ENCODE measurements at places on chromosomes 6 and 20. TPM values are rescaled to one million over a fixed set of nuclear protein-coding genes. Genes with fewer than 3 reads are reported as not detected.

GRCh38 chr20:63327231-63327745 lies 33.9 kb downstream of the CHRNA4 start:
- no peak for DNase-seq

The ZNF165 gene
- total RNA-seq, result 2.1 TPM

The BANF2 gene
- total RNA-seq, result not detected

The GJA10 gene
- total RNA-seq, result not detected

- DNase-seq, result no peak
Observed at GRCh38 chr6:6775074-6775473, 186.6 kb downstream of the LY86 start.

The PDRG1 gene
- 55.6 TPM for total RNA-seq

The BMP7 gene
- total RNA-seq, result 0.24 TPM

- DNase-seq, result peak; percentile 48
Observed at GRCh38 chr6:24990236-24990845, 54.6 kb upstream of the RIPOR2 start.

The FOXQ1 gene
- 13.6 TPM for total RNA-seq

DNA sequence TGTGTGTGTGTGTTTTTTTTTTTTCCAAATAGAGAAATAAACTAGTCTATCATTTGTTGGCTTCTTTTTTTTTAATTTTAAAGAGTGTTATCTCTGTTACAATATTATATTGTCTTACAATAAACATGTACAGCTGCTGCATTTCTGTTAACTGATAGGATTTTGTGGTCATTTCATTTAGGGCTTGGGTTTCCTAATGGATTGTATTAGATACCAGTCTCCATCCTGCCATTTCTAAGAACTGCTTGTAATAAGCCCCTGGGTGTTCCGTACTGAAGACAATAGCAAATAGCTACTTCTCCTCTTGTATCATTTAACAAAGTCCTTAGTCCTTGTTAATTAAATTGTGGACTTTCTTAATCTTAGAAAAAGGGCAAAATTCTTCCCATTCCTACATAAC lies 45.7 kb downstream of the SOBP start:
- no peak for DNase-seq

The C6orf15 gene
- not detected for total RNA-seq

GRCh38 chr6:16987996-16988395 lies 113.9 kb upstream of the STMND1 start:
- DNase-seq, result no peak

DNA sequence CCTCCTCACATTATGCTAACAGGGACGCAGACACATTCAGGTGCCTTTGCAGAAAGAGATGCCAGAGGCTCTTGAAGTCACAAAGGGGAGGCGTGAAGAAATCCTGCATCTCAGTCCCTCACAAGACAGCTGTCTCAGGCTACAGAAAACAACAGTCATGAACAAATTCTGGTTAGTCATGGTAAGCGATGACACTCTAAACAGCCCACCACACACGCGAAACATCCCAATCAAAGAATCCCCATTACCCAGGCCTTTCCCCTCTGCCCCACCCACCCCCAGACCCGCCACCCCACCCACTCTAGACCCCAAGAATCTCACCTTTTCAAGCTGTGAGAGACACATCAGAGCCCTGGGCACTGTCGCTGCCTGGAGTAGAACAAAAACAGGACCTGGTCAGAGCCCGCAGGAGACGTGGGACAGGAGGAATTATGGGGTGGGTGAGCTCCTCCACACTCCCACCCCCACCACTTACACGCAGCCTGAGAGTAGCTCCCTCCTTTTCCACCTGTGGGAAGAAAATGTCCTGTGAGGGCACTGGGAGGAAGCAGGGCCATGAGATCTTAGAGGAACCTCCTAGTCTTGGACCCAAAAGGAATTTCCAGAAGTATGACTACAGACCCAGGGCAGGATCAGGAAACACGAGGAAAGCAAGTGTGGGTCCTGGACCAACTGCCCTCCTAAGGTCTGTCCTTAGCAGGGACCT lies 2.7 kb downstream of the HLA-B start:
- DNase-seq, result no peak

- DNase-seq, result no peak
Observed at GRCh38 chr6:164502833-164503232, 806.6 kb downstream of the C6orf118 start.

- peak; percentile 40 for DNase-seq
Observed at GRCh38 chr20:36919715-36920333, 31.7 kb downstream of the SAMHD1 start.

The FGD2 gene
- total RNA-seq, result not detected

- DNase-seq, result no peak
Observed at GRCh38 chr6:122432816-122433215, 33.4 kb downstream of the HSF2 start.

DNA sequence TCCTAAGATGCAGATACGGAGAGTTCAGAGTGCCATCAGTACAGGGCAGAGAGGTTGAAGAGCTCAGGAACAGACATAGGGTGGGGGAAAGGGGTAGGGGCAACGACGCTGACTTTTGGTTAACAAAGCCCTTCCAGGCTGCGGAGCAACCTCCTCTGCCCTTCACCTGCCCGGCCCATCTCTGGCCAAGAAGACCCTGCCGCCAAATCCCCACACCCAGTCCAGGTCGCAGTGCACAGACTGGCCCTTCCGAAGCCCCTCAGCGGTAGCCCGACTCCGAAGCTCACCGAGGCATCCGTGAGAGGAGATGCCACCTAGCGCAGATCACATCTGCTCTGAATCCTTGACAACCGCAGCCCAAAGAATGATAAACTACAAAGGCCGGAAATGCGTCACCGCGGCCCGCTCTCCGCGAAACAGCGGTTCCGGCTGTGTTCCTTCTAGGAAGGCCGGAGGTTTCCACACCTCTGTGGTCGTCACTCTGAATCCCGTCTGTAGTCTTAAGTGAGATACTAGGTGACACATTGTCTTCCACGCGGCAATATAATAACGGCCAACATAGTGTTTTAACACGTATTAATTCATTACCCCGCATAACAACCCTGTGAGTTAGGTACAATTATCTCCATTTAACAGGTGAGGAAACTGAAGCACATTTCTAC lies at the start of gene ZSCAN23:
Gene ZSCAN23 (minus strand): TSS at position 380 of the 662 bp plus-strand sequence. CDS start 7,225 bp downstream, outside the sequence.
- DNase-seq, result peak; percentile 87

The SEC63 gene
- total RNA-seq, result 0.84 TPM

DNA sequence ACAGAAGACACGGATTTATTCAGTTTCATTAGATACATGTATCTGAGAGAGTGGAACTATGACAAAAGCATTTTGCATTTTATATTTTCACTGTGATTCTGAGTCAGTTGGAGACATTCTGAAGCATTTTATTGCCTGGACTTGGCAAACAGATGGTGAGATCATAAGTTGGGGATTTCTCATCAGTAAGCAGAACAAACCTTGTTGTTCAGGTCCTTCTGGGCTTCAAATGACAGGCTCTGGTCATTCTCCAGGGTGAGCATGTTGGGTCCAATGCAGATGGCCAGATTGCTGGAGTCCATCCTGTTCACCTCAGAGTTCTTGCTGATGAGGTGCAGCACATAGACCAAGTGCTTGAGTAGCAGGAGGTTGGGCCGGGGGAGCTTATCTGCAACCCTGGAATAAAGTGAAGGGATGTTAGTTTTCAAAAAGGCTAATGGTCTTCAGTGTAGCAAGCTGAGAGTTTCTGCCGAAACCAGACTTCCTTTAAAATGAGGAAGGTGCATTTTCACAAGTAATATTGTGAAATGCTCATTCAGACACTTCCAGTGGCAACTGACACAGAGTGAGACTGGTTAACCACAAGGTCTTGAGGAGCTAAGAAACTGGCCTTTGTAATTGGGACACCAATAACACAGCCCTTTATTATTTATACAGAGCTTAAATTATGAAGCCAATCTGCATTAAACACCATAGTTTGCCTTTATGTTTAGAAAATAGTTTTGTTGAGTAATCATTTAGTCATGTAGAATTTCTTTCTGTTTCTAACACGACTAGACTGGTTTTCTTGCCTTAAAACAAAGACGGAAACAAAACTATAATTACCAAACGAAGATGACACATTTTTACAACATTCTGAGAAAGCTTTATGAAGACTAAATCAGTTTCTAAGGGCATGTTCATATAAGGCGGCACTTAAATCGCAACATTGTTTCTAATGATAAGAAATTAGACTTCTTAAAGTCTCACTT lies 5.6 kb downstream of the TAGAP start:
- DNase-seq, result no peak

The ARMC2 gene
- total RNA-seq, result 0.17 TPM

The IL17F gene
- total RNA-seq, result not detected

The GMEB2 gene
- 18.1 TPM for total RNA-seq

- no peak for DNase-seq
Observed at GRCh38 chr6:133396984-133397348, 155.8 kb downstream of the EYA4 start.

DNA sequence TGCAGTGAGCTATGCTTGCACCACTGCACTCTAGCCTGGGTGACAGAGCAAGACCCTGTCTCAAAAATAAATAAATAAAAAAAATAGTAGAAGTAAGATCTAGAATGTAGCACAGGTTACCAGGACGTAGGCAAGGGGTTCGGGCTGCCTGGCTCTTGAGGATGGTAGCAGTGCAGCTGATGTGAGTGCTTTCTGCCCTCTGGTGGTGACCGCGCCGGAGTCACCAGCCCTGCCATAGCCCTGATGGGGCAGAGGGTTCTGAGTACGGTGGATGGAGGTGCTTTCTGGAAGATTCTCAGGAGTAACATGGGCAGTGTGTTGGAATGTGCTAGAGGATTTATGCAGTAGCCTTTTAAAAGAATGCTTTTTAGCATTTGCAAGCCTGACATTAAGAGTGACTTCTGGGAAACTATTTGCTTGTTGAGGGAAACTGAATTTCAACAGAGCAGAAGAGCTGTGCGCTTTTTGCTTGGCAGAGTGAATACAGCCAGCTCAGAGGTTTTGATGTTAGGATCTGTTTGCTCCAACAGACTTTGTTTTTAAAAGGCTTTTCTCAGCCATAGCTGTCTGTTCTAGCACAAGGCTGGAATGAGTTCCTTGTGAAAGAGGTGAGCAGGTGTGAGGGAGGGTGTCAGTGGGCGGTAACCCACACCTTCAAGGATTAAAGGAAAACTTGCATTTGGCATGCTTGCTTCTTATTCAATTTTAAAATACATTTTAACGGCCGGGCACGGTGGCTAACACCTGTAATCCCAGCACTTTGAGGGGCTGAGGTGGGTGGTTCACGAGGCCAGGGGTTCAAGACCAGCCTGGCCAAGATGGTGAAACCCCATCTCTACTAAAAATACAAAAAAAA lies 65.9 kb downstream of the PTPN1 start:
- DNase-seq, result peak; percentile 38
